ENCODE measurements at places on chromosomes 3 and 15.

- no peak for DNase-seq
Observed at GRCh38 chr3:31364711-31365110, 168.0 kb upstream of the STT3B start.

- DNase-seq: no peak
Observed at GRCh38 chr15:87239582-87240230, 1016.8 kb downstream of the NTRK3 start.

DNA sequence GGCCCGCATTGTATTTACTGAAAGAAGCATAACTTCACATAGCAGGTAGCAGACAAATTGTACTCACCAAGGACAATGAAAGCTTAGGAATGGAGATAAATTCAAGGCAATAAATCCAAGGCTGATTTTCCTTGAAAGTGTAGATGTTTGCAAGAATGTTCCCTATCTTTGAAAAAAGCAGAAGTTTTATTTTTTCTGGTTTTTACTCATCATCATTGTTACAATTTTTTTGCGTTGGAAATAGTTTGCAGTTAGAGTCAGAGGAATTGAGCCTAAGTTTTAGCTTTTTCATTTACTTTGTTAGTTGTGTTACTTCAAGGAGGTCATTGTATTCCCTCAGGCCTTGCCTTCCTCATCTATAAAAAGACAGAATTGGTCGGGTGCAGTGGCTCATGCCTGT is 213.9 kb upstream of the TBL1XR1 start:
- DNase-seq: no peak

- DNase-seq: no peak
Observed at GRCh38 chr3:61889259-61889658, 327.9 kb downstream of the PTPRG start.

DNA sequence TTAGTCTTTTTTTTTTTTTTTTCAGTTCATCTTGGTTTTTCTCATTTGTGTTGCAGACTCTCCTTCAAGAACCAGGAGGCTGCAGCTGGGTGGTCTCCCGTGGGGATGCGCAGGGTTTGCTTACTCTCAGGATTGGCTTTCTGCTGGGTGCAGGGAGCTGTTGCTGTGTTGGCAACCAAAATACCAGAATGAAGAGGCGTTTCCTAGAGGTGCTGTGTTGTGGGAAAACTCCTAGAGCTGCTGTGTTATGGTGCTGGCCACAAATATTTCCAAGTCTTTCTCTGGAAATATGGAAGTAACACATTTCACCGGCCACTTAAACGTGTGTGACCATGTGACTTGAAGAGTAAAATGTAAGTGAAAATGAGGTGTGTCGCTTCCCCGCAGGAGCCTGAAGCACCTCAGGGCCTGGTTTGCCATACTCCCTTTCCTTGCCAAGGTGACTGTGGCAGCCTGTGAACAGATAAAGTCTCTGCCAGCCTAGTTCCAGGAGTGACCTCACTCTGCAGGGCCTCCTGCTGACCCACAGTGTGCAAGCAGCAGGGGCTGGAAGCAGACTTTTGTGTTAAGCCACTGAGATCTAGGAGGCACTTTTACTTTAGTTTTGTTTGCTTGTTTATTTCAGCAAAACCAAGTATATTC is 258.9 kb downstream of the ADAMTS17 start:
- no peak for DNase-seq

GRCh38 chr15:48501208-48501607 is 144.3 kb downstream of the FBN1 start:
- no peak for DNase-seq

GRCh38 chr3:107630779-107631178 is 108.0 kb downstream of the BBX start:
- DNase-seq: no peak

DNA sequence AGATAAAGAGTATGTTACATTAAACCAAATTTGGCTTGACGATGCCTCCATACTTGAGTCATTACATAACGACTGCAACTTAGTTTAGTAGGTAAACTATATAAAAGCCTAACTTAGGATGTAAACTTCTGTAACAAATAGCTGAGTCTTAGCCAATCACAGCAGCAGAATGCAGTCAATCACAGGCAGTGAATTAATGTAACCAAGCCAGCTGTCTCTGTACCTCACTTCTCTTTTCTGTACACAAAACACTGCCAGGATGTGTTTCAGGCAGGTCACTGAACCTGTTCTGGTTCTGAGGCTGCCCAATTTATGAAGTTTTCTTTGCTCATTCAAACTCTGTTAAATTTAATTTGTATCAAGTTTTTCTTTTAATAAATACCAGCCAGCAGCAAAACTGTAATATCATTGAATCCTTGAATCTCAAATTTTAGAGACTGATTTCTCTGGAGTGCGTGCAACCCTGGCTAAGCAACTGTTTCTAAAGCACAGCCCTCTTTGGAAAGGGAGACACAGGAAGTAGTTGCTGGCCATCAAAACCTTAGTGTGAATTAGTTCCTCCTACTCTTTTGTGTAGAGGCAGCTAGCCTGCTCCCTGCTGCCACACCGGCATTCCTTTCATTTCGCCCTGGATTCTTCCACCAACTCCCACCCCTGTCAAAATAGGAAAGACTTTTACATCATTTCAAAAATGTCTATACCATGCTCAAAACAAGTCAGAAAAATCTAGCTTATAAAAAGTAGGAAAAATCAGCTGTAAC is 15.2 kb downstream of the RFTN1 start:
- no peak for DNase-seq

DNA sequence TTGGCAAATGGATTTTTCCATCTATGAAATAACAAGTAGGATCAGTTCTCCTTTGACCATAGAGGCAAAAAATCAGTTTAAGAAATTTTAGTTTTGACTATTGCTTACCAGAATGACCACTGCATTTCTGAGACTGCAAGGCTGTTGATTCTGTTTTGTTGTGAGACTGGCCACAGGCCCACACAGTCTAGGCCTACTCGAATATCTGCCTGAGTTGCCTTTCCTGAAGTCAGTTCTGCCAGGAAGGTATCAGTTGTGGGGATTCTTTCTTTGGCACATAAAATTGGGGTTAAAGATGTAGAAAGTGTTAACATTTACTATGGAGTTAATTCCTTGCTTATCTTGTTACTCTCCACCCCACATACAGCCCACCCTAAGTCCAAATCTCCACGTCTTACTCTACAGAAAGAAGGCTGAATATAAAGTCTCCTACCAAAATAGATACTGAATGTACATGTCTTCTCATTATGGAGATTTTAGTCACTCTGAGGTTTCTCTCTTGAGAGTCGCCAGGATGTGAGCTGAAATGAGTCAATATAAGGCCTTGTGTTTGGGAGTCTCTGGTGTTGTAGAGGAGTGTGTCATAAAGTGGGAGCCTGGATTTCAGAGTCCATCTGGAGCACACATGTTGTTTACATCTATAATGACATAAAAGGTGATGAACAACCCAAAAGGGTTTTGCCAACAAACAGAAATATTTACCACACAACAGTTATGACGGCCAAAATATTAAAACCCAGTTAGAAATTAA is 45.0 kb upstream of the WWTR1 start:
- DNase-seq: no peak

GRCh38 chr15:59516655-59517461 is 78.9 kb downstream of the FAM81A start:
- DNase-seq: no peak

GRCh38 chr3:158769549-158769948 is 32.3 kb upstream of the MFSD1 start:
- no peak for DNase-seq

- no peak for DNase-seq
Observed at GRCh38 chr3:36408146-36408545, 27.8 kb downstream of the STAC start.

GRCh38 chr15:99929266-99929665 is 196.0 kb upstream of the LYSMD4 start:
- DNase-seq: no peak

- DNase-seq: no peak
Observed at GRCh38 chr15:98190914-98191313, 230.4 kb downstream of the ARRDC4 start.

DNA sequence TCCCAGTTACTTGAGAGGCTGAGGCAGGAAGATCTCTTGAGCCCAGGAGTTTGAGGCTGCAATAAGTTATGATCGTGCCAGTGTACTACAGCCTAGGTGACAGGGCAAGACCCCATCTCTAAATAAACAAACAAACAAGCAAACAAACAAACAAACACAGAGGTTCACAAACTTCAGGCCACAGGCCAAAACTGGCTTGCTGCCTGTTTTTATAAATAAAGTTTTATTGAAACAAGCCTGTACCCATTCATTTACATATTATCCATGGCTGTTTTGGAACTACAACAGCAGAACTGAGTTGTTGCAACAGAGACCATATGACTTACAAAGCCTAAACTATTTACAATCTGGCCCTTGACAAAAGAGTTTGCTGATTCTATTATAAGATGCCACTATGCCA is 6.5 kb downstream of the DYNC1LI1 start:
- no peak for DNase-seq

DNA sequence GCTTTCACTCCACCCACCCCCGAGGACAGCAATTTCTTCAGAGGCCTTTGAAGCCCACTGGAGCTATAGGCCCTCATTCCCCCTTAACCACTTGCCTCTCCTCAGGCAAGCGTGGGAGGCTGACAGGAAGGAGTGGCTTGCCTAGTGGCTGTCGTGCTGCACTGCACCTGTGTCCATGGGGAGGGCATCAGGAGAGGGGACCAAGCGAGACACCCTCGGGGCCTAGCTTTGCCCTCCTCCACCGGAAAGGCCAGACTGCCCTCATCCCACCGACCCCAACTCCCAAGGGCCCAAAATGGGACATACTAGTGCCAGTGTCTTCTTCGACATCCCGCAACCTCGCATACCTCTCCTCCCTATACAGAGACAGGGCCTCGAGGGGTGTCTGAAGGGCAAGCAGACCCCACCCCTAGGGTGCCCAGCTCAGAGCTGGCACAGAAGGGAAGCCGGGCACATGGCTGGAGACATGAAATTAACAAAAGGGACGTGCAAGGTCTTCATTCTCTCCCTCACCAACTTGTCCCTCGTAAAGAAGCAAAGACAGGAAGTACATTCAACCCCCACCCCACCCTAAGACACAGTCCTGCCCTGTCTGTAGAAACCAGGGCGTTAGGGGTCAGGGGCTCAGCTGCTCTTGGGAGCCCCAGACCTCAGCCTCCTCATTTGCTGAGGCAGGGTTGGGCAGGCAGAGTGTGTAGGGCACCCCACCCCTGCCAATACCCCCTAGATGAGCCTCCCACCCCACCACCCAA is 24.3 kb downstream of the VIPR1 start:
- DNase-seq: peak; percentile 17
